DND-41 (cell line): ENCODE measurements at places on chromosomes 1 and 21.

GRCh38 chr1:152367436-152367835 is 7.6 kb upstream of the FLG2 start:
- no peak for DNase-seq

DNA sequence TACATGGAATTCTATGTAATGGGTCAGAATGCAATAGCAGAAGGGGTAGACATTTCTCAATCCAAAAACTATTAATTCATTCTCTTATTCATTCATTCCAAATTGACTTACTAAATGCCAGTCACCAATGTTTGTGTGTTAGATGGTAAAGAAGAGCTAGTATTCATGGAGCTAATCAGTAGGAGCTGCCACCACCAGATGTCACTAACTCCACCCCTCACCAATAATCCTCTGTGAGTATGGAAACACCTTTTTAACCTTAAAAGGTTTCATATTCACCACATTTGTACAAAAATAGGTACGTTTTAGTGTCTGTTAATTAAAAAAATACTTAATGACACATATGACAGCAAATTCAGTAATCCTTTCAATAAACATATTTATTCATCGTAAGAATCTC is 131.8 kb upstream of the PKN2 start:
- DNase-seq: no peak

DNA sequence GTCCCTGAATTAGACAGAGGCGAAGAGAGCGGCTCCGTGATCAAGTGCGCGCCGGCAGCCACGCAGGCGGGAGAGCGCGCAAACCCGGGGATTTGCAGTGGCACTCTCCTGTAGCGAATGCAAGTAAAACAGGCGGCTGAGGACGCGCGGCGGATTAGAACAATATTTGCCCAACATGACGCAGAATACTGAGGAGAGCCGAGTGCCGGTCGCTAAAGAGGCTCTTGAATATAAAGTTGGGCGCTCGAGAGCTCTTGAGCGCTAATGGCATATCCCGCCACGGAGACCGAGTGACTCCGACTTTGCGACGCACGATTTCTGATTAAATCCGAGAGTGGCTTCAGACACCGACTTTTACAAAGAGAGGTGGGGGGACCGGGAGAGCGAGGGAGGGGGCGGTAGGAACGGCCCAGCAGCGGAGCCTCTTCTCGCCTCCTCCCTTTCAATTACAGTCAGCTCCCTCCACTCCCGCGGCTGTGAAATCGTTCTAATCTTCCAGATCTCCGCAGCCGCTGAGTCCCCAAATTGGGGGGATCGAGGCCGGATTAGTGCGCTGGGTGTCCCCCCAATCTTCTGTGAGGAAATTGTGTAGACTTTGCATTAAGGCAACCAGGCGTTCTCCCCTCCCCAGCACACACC is 2.3 kb downstream of the PAX7 start:
- no peak for DNase-seq

- DNase-seq: no peak
Measured at GRCh38 chr1:74767490-74767889, 34.5 kb downstream of the TYW3 start.

DNA sequence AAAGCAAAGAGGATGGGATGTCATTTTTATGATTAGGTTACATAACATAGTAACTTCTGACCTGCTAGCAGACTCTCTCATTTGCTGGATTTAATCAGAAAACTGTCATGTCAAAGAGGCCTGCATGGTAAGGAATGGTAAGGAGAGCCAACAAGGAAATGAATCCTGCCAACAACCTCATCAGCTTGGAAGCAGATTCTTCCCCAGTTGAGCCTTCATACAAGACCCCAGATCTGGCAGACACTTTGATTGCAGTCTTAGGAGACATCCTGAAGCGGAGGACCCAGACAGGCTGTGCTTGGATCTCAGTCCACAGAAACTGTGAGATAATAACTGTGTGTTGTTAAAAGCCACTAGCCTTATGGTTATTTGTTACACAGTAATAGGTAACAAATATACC is 27.6 kb upstream of the MARK1 start:
- no peak for DNase-seq

GRCh38 chr1:22522221-22522743 is 41.0 kb upstream of the EPHA8 start:
- no peak for DNase-seq

GRCh38 chr1:157540852-157541251 is 11.5 kb downstream of the FCRL5 start:
- DNase-seq: no peak

DNA sequence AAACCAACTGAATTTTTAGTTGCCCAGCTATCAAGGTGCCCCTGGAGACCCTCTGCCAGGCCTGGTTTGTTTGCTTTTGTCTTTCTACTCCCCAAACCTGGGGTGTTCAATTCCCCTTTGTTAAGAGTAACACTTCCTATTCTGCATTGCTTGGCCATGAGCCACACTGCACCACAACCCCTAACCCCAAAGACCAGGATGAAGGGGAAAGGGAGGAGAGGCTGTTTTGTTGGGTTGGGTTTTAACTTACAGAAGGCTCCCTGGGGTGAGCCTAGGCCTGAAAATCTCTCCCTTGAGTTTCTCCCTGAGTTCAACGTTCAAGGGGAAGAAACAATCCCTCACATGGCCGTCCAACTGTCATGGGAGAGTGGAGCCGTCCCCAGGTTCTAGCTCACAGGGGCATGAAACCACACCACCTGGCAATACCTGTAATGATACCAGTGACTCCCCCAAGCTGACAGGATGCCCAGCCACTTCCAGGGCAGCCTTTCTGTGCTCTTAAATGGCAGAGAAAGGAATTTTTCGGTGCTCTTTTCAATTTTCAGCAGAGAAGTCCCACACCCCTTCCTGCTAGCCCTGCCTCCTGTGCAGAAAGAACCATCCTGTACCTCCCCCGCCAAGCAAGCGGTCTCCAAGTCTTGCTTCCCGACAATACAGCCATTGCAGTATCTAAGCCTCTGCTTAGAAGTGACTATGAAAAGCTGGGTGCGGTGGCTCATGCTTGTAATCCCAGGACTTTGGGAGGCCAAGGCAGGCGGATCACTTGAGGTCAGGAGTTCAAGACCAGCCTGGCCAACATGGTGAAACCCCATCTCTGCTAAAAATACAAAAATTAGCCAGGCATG is 14.9 kb downstream of the SLC45A3 start:
- DNase-seq: no peak

GRCh38 chr21:29258626-29259338 is 39.9 kb upstream of the BACH1 start:
- no peak for DNase-seq

- no peak for DNase-seq
Measured at GRCh38 chr1:29417147-29417858, 181.0 kb downstream of the PTPRU start.

GRCh38 chr1:119008483-119009311 is 20.6 kb upstream of the TBX15 start:
- DNase-seq: peak; percentile 19

DNA sequence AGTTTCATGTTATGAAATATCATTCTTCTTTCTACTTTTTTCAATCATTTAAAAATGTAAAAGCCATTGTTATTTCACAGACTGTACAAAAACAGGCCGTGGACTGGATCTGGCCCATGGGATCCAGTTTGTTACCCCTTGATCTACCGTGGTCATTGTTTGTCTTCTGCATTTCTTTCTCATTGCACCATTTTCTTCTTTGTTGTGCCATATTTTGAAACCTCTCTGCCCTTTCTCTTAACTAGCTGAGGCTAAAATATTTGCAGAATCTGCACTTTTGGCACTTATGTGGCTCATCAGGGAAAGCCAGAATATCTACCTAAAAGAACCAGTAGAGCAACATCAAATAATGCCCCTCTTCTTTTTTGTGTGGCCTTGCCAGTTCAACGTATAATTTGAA is 50.5 kb downstream of the DNAJC6 start:
- DNase-seq: no peak

- DNase-seq: no peak
Measured at GRCh38 chr1:39922251-39922688, 20.6 kb upstream of the MYCL start.

DNA sequence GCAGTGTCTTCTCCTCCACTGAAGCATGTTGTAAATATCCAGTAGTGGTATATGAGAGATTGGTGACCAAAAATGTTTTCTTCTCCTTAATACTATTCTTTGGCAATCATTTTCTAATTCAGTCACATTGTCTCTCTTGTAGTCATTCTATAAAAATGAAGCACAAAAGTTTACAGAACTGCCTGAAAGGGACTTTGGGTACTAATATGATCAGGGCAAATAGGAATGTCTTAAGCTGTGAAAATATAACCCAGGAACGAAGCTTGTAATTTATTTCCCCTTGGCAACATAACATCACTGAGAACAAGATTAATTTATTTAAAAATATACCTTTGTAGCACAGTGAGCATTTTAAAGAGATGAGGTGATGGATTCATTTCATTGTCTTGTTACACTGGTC is 4.9 kb downstream of the B3GALT2 start:
- DNase-seq: no peak

DNA sequence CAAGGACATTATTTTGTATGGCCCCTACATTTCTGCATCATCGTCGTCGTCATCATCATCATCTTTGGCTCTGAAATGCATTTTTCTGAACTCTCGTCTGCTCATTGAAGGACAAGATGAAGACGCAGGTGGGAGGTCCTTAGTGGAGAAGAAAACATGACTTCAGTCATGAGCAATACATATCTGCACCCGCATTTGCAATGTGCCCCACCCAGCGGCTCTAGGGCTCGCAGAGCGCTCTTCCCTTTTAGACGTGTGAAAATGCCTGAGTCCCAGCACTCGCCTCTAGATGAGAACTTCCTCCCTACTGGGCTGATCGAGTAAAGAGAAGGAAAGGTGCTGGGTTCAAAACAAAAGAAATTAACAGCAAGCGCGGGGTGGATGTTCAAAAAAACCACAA is 10.1 kb downstream of the C1orf174 start:
- DNase-seq: no peak

GRCh38 chr1:9589144-9589718 is 520 bp downstream of the TMEM201 start:
- peak; percentile 57 for DNase-seq
